ENCODE measurements at places on chromosomes 13 and 19.
A peak's percentile ranks its signal among the peaks of the same experiment; 100 is the strongest.

DNA sequence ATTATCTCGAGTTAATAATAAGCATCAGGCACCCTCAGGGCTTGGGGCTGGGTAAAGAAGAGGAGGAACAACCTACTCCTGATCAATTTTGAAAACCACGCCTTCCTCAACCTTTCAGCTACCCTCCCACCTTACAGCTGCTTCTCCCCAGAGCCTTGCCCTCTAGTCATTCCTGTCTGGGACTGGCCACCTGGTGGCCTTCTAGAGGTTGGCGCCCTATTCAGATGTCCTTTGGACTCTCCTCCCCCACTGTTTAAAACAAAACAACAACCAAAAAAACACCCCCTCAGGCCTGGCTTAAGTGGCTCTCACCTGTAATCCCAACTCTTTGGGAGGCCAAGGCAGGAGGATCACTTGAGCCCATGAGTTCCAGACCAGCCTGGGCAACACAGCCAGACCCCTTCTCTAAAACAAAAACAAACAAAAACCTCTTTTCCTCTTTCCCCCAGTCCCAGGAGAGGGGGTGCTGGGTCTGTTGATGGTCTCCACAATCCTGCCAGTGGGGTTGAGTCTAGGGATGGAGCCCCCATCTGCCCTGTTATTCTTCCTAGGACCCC, 62.3 kb downstream of the CCDC70 start:
- DNase-seq: no peak

DNA sequence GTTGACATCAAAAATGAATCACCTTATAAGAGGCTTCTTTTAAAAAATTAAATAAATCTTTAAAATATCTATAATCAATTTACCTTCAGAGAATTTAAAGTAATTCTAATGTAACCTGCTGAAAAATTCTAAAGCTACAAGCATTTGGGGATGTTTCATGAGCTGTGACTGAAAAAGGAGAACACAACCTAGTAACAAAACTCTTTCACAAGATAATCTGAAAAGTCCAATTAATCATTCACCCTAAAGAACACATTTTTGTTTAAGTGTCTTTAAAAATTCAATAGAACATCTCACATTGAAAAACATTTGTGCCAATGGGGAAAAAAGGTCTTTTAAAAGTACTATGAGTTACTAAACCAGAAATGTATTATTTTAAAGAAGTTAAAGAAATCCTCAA, 22.8 kb downstream of the KLF12 start:
- no peak for DNase-seq

DNA sequence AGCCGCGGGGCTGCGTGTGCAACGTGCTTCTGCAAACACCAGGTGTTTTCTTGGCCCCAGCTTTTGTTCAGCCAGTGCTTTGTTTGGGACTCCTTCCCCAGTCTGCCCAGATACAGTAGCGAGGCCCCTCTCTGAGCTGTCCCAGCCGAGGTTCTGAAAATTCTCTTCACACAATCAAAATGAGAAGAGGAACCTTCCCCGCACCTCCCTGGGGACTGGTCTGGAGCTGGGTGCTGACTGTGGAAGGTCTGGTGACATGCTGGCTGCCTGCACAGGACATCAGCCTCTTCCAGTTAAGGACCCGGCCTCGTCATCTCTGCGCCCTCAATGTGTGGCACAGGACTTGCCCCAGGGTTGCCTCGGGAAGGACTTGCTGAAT, 4.2 kb downstream of the ATP4A start:
- DNase-seq: no peak

- DNase-seq: no peak
Observed at GRCh38 chr19:43895727-43896308, 39.3 kb downstream of the ZNF45 start.

GRCh38 chr13:110298505-110299282, 8.3 kb downstream of the COL4A1 start:
- no peak for DNase-seq

- DNase-seq: no peak
Observed at GRCh38 chr19:47752440-47753211, 7.3 kb downstream of the NOP53 start.

DNA sequence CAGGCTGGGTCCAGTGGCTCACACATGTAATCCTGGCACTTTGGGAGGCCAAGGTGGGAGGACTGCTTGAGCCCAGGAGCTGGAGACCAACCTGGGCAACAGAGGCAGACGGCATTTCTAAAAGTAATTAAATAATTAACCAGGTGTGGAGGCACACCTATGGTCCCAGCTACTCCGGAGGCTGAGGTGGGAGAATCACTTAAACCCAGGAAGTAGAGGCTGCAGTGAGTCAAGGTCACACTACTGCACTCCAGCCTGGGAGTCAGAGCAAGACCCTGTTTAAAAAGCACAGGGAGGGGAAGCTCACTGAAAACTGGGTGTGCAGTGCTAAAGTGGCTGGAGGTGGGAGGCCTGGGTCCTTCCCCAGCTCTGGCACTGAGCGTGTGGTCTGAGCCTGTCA, 9.7 kb downstream of the LATS2 start:
- DNase-seq: no peak

DNA sequence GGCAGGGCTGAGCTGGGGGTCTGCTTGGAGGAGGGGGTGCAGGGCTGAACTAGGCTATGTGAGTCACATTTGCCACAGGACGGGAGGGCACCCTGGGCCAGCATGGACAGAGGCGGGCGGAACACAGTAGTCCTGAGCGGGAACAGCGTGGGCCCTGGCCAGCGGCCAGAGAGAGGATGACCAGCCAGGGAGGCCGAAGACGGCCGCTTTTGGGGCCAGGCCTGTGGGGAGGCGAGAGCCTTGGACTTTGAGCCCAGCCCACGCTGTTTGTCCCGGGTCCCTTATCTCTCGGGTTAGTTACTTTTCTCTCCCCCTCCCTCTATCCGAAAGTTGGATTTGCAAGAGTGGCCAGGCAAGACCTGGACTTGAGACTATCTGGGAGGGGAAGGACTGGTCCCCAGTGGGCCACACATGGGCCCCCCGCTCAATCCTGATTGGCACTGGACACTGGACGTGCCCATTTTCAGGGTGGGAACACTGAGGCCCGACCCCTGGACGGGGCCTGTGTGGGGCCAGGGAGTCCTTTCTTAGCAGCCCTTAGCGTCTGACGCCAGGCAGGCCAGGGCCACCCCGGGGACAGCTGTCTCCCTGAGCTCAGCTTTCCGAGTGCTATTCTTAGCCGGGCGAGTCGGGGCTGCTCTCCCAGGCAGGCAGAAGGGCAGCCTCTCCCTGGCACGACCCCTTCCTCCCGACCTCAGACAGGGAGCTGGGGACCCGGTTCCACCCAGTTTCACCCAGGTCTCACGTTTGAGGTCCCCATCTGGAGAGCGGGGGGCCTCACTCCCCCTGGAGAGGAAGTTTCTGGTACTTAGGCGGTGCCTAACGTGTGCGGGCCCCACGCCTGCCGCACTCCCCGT, 833 bp downstream of the GAMT start:
- no peak for DNase-seq

GRCh38 chr19:11480715-11481533, at the start of gene ELAVL3:
Gene ELAVL3, minus strand, starts transcription at chr19:11481046. Its CDS starts 438 bp downstream, at chr19:11480608.
- no peak for DNase-seq

GRCh38 chr19:5680084-5680436, 256 bp downstream of the MICOS13 start:
- no peak for DNase-seq

GRCh38 chr13:86174622-86175021, 375.4 kb upstream of the SLITRK6 start:
- DNase-seq: no peak

DNA sequence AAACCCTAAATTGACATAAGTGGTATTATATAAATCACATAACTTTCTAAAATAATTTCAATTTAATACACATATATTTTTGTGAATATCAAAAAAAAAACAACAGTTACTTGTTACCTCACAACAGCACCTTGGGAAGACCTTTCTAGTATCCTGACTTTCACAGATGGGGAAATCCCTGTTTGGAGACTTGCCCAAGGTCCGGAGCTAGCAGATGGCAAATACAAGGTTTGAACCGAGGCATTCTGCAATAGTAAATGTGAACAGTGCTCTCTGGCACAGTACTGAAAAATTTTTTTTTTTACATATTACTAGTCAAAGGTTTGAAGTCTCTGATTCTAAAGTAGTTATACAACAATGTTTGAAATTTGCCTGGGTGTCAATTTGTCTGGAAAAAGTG, 104.5 kb downstream of the SUCLA2 start:
- no peak for DNase-seq

GRCh38 chr13:43936647-43937046, 56.9 kb downstream of the LACC1 start:
- no peak for DNase-seq

DNA sequence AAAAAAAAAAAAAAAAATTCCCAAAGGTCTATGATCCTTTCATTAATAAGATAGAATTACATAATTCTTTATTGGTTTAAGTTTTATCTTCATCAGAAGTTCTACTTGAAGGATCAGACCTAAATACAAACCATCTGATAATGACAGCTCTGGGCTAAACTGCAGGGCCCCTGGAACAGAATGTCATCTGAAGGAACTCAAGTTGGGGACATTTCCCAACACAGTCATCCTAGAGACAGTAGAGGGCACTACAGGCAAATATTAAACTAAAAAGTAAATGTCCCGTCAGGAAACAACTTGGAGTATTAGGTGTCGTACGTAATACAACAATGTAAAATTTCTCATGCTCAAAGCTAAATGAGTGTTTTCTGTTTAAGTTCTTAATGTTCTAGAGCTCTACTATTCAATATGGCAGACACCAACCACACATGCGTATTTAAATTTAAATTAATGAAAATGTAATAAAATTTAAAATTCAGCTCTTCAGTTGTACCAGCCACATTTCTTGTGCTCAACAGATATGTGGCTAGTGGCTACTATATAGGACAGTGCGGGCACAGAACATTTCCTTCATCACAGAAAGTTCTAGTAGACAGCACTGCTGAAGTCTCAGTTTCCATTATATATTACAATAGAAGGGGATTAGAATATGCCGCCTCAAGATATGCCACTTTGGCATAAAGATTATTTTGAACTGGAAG, 21.8 kb upstream of the NAXD start:
- no peak for DNase-seq

- DNase-seq: no peak
Observed at GRCh38 chr13:42049454-42049813, 986 bp downstream of the DGKH start.

GRCh38 chr13:109451726-109452125, 334.7 kb downstream of the IRS2 start:
- DNase-seq: no peak

- no peak for DNase-seq
Observed at GRCh38 chr19:6564393-6564792, 26.6 kb downstream of the CD70 start.

DNA sequence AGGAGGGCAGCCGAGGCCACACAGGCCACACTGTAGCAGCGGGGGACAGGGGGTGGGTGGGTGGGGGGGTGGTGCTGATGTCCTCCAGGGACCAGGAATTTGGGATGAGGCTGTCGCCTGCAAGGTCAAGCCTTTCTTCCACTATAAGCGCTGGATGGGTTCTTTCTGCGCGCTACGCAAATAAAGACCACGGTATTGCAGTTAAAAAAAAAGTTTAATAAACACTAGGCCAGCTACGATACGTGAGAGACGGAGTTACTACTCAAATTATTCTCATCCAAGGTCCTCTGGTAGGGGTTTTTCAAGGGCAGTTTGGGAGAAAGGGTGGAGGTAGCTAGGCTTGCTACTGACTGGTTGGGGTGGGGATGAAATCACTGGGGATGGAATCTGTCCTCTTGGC, 508 bp upstream of the ZNF44 start:
- DNase-seq: no peak

DNA sequence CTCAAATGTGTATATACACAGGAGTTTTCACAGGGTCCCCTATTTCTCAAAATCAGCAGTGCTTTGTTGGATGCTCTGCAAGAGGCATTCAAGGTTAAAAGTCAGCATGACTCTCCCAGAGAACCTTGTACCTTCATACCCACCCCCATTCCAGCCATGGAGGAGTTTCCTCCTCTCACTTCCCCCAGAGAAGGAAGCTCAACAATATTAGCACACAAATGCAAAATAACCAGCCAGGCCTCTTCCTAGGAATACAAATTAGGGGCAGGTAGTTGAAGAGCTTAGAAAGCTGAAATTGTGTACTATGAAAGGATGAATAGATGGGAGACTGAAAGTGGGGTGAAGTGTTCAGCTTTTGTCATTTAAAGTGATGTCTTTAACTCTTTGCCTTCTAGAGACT, 43.8 kb downstream of the SPRY2 start:
- DNase-seq: no peak

DNA sequence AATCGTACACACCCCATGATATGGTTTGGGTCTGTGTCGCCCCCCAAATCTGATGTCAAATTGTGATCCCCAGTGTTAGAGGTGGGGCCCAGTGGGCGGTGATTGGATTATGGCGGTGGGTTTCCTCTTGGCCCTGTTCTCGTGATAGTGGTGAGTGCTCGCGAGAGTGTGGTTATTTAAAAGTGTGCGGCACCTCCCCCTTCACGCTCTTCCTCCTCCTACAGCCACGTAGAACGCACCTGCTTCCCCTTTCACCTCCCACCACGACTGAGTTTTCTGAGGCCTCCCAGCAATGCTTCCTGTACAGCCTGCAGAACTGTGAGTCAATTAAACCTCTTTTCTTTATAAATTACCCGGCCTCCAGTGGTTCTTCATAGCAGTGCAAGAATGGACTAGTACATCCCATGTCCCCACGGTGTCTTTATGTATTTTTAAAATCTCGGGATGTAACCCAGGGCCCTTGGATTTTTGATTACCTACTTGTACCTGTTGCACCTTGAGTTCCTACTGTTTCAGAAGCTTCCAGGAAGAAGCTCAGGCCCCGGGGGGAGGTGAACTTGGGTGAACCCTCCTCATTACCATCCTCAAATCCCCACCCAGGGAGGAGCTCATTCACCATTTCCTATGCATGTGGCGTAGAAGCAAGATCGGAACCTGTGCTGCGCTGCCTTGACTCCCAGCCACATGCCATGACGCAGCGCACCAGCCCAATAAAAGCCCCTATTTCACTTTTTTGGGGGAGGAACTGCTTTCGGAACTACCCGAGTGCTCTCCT, 52.4 kb downstream of the TEX29 start:
- DNase-seq: no peak

- no peak for DNase-seq
Observed at GRCh38 chr13:112838842-112839117, 130.2 kb upstream of the MCF2L start.

DNA sequence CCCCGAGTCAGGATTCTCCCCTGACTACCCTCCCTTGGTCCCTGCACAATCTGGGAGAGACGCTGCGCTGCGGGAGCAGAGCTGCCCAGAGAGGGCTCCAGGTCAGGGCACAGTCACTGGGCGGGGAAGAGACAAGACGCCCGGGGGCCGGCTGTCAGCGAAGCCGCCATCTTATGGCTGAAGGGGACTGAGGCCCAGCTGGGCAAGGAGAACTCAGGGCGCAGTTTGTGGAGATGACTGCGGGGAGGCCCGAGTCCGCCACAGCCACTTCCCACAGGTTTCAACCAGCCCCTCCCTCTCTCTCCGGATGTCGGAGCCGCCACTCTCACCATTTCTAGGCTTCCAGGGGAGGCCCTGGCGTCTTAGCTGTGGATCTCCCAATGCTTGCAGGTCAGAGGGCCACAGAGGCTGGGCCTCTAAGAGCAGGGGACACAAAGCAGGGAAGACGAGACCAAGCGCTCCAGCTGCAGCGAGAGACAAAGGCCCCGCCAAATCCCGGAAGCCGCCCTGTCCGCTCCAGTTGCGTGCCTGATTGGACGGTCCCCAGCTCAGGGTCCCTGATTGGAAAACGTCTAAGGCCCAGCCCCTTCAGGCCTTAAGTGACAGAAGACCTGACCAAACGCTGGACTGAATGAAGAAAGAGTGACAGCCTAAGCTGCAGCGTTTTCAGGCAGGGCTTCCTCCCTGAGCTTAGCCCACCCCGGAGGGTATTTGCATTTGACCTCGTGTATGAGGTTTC, at the start of gene ZNF724:
Gene ZNF724 (minus strand): TSS at position 484 of the 739 bp plus-strand sequence. CDS start 152 bp downstream, at position 332.
- peak; percentile 84 for DNase-seq

Measured in T-cell (primary cell).